ENCODE measurements at places on chromosomes 7 and 10. TPM values are rescaled to one million over a fixed set of nuclear protein-coding genes. Genes with fewer than 3 reads are reported as not detected.

Gene NAT16
- total RNA-seq: not detected

Gene CRHR2
- total RNA-seq: not detected

Gene CFAP43
- 0.31 TPM for total RNA-seq

Gene IGF2BP3
- 17.9 TPM for total RNA-seq

Gene ABCC2
- 0.25 TPM for total RNA-seq

Gene ETV1
- 42.8 TPM for total RNA-seq

Gene AGR3
- not detected for total RNA-seq

Gene CCZ1B
- total RNA-seq: 42.0 TPM

Gene BTBD16
- total RNA-seq: 0.40 TPM

Gene ANKRD1
- total RNA-seq: 2.2 TPM

Gene SPDYE2
- total RNA-seq: not detected

Gene HOXA2
- total RNA-seq: 0.79 TPM

Gene SLC16A12
- total RNA-seq: 0.53 TPM

Gene TAS2R60
- not detected for total RNA-seq

Gene PLEKHS1
- total RNA-seq: not detected

Gene FFAR4
- total RNA-seq: not detected

Gene AOAH
- total RNA-seq: not detected

Gene ARMS2
- total RNA-seq: not detected

Gene OR6B1
- total RNA-seq: not detected

Gene ASNS
- 14.9 TPM for total RNA-seq

Gene GIMAP4
- 0.13 TPM for total RNA-seq

All from aortic smooth muscle cell (primary cell).